ENCODE measurements at places on chromosomes 6 and 20.

- peak; percentile 62 for DNase-seq
Observed at GRCh38 chr20:4813863-4814695, 92.4 kb downstream of the PRND start.

DNA sequence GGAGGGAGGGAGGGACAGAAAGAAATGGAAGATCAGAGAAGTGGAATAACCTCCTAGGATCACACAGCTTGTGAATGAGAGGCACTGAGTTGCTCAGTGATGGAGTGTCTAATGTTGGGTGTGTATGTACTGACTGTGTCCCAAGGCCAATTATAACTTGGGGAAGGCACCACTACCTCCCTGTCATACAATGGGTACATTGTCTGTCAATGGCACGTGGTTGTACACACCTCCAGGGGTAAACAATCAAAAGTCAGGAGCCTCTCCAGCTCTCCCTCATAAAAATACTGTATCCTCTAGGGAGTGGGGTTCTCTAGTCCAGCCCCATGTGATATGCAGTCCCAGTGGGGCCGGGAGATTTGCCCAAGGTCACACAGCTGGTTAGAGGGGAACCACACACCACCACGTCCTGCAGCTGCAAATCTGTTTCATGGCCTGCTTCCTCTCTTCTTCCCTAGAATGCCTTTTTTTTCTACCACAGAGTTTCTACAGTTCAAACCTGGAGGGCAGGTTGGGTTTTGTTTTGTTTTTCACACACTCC lies 112.5 kb downstream of the SNX5 start:
- no peak for DNase-seq

DNA sequence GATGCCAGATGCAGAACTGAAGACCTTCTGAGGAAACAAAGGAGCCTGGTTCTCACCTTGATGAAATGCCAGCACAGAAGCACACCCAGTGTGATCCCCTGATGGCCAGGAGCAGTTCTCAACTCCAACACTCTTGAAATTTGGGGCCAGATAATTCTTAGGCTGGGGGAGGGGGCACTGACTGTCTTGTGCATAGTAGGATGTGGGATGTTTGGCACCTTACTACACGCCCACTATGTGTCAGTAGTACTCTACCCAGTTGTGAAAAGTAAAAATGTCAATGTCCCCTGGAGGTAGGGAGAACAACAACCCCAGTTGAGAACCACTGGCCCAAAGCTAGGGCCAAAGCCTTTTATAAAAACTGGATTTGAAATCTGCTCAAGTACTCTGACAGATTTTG lies 398.3 kb upstream of the ARID1B start:
- no peak for DNase-seq

GRCh38 chr6:82957171-82957867 lies 108.3 kb downstream of the UBE3D start:
- DNase-seq, result no peak

DNA sequence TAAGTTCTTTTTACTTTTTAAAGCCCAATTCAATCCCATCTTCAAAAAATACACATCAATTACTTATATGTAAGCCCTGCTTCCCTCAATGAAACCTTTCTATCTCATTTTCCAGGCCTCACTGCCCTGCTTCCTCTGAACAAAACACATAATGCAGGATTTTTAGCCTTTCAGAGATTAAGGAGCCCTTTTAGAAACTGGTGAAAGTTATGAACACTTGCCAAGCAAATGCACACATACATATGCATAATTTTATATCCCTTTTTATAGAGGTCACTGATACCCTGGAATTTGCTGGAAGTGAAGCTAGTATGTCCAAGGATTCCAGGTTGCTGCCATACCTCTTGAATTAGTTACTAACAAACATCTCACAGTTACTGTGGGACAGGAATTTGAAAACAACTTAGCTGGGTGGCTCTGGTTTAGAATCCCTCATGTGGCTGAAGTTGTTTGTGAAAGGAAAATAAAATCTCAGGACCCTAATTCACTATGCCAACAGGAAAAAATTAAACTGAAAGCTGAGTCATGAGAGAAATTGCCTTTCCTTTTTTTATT lies 75.8 kb downstream of the UBE3D start:
- no peak for DNase-seq

DNA sequence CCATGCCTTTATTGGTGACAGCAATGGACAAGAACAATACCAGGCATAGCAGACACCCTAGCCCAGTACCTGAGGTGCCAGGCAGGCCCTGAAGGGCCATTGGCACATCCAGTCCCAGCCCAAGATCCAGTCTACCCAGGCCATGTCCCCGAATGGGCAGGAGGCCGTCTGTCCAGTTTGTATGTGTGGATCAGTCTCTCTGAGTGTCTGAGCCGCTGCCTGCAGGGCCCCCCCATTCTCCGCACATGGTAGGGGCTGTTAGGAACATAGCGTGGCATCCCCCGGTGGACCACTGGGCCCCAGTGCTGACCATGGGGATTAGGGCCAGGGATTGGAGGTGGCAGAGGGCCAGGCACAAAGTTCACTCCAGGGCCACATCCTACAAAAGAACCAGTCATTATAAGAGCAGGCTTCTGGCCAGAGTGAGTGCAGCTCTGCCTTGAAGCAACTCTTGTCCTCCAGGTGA lies 5.1 kb downstream of the PCED1A start:
- no peak for DNase-seq

DNA sequence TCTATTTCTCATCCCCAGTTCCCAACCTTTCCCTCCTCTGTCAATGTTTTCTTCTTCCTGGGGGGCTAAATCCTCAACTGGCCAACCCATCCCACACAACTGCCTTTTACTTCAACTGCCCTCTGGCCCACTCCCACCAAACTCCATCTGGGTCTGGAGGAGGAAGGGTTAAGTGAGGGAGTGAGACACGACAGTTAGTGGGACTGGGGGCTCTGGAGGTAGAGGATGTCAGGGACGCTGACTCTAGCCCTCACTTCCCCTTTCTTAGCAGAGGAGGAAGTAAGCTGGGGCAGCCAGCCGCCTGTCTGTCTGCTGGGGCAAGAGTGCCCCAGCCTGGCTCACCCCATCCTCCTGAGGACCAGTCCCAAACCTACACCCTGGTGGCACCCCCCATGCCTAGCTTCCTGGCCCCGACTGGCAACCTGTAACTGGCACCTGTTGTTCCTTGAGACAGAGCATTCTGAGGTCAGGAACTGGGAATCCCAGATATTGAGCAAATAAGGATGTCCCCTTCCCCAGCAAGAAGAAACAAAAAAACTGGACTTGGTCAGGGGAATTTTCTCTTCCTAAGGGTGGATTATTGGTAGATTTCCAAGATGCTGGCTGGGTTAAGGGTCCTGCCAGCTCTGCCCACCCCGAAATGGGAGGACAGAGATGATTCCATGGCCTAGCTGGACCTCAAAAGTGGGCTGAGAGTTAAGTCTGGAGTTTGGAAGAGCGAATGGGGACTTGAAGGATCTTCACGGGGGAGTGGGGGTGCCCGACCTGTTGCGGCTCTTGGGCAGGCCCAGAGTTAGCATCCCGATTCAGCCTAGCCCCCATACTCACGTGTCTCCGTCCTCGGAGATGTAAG lies 971 bp downstream of the NFKBIE start:
- peak; percentile 59 for DNase-seq

DNA sequence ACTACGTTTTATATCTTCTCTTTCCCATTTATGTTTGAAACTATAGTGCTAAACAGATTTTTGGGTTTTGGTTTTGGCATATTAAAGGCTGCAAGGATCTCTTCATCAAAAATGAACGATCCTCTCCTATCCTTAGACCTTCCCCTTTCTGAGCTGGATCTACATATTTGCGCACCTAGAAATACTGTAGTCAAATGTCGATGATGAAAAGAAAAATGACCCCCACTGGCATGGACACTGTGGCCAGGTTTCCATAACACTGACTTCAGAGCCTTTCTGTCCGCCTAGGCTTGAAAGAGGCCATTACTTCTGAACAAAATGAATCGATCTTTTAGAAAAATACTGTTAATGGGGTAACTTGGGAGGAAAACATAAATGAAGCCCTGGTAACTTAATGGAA lies 5.8 kb downstream of the FLRT3 start:
- no peak for DNase-seq

DNA sequence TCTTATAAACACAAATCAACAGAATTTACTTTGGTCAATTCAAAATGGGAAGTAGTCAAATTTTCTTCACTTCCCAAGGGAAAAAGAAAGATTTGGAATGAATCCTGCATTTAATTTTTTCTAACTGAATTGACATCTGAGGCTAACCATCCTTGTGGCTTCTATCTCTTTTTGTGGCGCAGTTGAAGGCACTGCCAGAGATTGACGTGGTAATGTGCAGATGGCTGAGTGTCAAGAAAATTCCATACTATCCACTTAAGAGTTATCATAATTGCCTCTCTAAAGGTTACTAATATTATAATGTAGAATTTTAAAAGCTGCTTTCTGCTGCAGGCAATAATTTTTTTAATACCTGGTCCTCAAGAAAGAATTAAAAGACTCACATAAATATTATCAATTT lies 162.3 kb downstream of the KLHL32 start:
- no peak for DNase-seq

GRCh38 chr20:63359937-63360849 lies 956 bp downstream of the CHRNA4 start:
- no peak for DNase-seq

- DNase-seq, result no peak
Observed at GRCh38 chr20:8756410-8756809, 312.5 kb upstream of the PLCB4 start.
